Pulmonary artery endothelial cell (primary cell): ENCODE measurements at places on chromosomes 1 and 21. TPM values are rescaled to one million over a fixed set of nuclear protein-coding genes. Genes with fewer than 3 reads are reported as not detected.

DNA sequence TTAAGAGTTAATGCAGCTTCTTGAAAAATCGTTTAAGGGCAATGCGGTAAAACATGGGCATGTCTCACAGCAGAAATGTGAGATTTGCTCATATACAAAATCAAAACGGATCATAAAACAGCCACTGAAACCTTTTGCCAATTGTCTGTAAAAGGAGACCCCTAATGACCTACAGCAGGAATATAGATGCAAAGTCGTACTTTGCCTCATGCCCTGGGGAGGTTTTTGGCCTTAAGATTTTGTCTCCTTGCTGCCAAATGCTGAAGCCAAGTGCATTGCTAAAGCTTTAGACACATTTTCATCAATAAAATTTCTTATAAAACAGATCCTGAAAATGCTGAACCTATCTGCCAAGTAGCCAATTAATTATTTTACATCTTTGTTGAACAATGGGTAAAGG is 226.9 kb downstream of the TGFB2 start:
- no peak for DNase-seq

GRCh38 chr1:152186556-152187285 is 27.7 kb upstream of the RPTN start:
- no peak for DNase-seq

- no peak for DNase-seq
Observed at GRCh38 chr1:28032281-28032680, 56.1 kb downstream of the EYA3 start.

The RORC gene
- total RNA-seq, result not detected in 2 replicates

- no peak for DNase-seq
Observed at GRCh38 chr21:36396971-36397370, 11.8 kb downstream of the CHAF1B start.

GRCh38 chr1:237705462-237705861 is 185.3 kb downstream of the ZP4 start:
- no peak for DNase-seq

GRCh38 chr1:96048572-96049212 is 672.9 kb upstream of the PTBP2 start:
- DNase-seq, result no peak

The U2AF1 gene
- total RNA-seq, result 52.6 and 56.7 TPM in 2 replicates

- DNase-seq, result no peak
Observed at GRCh38 chr1:33709783-33710718, 153.8 kb upstream of the HMGB4 start.

GRCh38 chr1:200428482-200429205 is 18.8 kb upstream of the ZNF281 start:
- no peak for DNase-seq

- DNase-seq, result no peak
Observed at GRCh38 chr1:201186192-201186591, 4.4 kb upstream of the IGFN1 start.

The FCRL2 gene
- not detected in 2 replicates for total RNA-seq

The CHI3L2 gene
- total RNA-seq, result not detected in 2 replicates
